COR-L47 (cell line): ENCODE measurements at places on chromosomes 13 and 19.

DNA sequence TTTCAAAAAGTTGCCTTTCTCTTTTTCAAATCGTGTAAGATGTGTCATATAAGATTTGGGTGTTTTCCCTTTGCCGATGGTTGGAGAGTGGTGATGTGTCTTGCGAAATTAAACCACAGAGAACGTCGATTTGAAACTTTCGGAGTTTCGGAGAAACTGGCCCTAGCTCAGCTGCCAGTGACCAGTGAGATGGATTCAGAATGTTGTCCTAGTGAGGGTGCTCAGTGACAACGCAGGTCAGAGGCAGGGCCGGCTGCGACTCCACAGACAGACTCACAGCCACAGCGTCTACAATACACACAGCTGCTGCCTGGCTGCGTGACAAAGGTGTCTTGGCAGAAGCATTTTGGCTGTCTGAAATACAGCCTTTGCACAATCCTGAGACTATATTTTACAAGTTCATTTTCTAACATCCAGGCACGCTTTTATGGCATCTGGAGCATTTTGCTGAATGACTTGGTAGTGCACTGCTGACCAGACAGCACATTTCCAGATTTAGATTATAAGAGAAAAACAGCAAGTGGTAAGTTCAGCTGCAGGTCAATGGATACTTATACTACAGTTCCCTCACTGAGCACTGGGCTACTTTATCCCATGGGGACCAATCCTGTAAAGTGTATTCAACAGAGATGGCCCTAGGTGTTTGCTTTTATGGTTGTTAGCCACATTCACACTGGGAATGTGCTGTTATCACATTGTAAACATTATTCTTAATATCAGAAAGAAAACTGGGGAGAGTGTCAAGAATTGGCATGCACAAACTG is 207.5 kb downstream of the KCNRG start:
- DNase-seq: no peak

DNA sequence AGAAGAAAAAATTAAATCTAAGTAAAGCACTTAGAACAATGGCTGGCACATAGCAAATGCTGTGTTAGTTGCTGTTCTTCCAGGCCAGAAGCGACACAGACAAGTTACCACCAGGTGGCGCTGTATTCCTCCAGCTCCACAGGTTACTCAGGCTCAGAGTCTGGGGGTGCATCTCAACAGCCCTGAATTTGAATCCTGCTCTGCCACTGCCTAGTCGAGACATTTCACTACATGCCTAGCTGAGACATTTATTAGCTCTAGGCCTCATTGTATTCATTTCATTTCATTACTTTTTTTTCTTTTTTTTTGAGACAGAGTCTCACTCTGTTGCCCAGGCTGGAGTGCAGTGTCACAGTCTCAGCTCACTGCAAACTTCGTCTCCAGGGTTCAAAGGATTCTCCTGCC is 16.4 kb upstream of the CYP2B6 start:
- peak; percentile 35 for DNase-seq

DNA sequence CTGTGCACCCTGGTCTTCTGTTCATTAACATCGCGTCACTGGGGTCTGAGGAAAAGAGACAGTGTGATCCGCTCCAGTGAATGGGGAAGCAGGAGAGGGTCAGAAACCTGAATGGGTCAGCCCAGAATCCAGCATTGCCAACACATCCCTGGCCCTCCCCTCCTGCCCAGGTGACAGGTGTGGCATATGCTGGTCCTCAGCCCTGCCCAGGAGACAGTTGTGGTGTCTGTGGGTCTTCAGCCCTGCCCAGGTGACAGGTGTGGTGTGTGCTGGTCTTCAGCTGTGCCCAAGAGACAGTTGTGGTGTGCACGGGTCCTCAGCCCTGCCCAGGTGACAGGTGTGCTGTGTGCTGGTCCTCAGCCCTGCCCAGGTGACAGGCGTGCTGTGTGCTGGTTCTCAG is 8.0 kb downstream of the TFDP1 start:
- no peak for DNase-seq

- no peak for DNase-seq
Observed at GRCh38 chr19:10460714-10461046, 40.3 kb downstream of the PDE4A start.

DNA sequence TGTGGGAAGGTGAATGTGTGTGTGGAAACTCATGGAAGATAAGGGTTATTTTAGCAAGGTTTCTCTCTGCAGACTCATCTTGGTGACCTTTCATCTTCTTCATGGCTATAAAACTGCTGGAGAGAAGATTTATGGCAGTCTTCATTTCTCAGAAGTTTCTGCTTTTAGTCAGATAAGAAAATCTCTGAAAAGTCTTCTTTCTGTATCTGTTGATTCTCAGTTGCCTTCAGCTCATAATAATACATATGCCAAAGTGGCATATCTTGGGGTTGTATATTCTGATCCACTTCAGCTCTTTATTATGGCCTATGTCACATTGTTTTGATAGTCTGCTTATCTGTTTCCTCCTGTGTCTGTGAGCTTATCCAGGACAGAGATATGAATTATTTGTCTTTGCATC is 143.3 kb upstream of the TMTC4 start:
- no peak for DNase-seq

GRCh38 chr13:28494504-28494777 is 487 bp downstream of the FLT1 start:
- no peak for DNase-seq

- DNase-seq: peak; percentile 59
Observed at GRCh38 chr13:46035066-46035465, 17.5 kb downstream of the ZC3H13 start.

DNA sequence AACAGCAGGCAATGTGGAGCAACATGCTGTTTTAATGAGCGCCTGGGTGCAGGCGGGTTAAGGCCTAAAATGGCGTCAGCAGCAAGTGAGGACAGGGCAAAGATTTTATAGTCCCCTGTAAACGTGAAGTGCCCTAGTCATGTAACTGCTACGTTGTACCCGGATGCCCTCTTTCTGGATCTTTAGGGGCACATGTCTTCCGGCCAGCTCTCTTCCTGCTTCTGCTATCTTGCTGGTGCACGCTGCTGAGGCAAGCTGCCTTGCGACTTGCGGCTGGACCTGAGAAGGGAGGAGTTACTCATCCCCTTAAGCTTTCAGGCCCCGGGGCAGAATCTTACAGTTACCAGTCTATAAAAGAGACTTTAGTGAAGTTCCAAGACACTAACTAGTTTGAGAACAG is 303.6 kb upstream of the DACH1 start:
- no peak for DNase-seq

GRCh38 chr13:21913010-21913409 is 242.1 kb downstream of the FGF9 start:
- no peak for DNase-seq

DNA sequence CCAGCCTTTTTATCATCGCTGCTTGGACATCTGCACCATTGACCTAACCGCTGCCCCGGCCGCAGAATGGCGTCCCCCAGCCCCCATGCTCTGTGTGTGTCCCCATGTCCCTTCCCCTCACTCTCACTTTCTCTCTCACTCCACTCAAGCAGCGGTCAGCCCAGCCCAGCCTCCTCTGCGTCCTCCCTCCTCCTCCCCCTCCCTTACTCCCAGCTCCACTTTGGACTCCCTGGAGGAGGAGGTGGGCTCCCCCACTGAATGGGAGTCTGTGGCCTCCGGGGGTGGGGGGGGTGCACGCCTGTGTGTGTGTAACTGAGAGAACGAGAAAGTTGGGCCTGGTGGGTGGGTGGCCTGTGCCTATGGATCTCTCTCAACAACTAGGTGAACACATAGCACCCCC is 2.2 kb downstream of the MAP2K7 start:
- no peak for DNase-seq

GRCh38 chr19:34193439-34193838 is 21.1 kb downstream of the LSM14A start:
- DNase-seq: no peak

GRCh38 chr13:24032252-24032651 is 128.3 kb upstream of the SPATA13 start:
- DNase-seq: no peak

DNA sequence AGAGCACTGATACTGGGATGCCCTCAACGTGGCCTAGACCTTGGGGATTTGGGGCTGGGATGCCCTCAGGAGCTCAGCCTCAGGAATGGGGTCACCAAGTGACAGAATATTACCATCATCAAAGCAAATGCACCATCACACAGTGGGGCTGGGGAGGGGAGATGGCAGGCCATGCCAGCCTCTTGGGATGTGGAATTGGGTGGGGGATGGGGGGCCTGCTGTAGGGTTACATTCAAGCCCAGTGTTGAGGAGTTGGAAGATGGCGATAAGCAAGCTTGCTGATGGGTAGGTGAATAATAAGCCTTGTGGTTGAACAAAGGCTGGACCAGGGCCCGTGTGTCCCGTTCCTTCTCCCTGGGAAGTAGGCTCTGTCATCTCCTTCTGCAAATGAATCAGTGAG is 69.1 kb upstream of the GPR12 start:
- no peak for DNase-seq

- no peak for DNase-seq
Observed at GRCh38 chr13:24127116-24127631, 33.3 kb upstream of the SPATA13 start.

DNA sequence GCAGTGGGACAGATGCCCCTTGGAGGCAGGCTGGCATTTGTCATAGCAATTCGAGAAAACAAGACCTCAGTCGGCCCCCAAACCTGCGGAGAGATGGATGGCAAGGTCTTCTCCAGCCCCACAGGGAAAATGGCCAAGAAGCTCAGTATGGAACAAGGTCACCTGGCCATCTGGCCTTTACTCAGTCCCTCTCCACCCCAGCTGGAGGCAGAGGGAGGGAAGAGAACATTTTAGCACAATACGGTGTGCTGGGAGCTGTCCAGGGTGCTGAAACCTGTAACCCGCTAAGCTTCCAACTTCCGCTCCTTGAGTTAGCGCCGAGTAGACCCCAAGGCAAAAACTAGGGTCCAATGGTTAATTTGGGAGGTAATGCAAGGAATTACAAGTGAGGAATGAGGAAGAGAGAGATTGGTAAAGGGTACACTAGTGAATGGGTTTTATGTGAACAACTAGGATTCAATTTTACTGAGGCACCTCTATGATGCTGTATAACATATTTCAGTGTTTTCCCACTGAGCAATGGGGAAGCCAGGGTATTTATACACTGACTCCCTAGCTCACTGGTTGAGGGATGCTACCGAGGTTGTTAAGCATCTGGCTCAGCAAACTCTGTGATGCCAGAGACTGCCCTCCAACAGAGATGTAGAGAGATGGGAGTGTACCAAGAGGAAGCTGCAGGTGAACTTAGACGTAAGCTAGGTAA is 64.3 kb downstream of the CACNA1A start:
- DNase-seq: no peak

GRCh38 chr13:30443957-30444404 is 21.7 kb downstream of the UBE2L5 start:
- DNase-seq: no peak

DNA sequence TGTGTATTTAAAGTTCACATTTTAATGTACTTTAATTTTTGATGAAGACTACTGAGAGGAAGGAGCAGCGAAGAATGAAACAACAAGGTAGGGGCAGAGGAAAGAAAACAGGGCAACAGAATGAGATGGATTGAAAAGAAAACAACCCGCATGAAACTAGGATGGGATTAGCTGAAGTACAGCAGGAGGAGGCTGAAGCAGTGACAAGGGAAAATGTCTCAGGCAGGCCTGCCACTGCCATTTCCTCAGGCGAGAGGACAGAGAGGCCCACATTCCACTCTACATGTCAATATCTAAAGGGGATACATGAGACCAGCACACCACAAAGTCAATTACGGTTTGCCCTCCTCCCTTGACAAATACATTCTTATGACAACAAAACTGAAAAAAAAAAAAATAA is 1703.2 kb downstream of the EFNB2 start:
- DNase-seq: no peak

DNA sequence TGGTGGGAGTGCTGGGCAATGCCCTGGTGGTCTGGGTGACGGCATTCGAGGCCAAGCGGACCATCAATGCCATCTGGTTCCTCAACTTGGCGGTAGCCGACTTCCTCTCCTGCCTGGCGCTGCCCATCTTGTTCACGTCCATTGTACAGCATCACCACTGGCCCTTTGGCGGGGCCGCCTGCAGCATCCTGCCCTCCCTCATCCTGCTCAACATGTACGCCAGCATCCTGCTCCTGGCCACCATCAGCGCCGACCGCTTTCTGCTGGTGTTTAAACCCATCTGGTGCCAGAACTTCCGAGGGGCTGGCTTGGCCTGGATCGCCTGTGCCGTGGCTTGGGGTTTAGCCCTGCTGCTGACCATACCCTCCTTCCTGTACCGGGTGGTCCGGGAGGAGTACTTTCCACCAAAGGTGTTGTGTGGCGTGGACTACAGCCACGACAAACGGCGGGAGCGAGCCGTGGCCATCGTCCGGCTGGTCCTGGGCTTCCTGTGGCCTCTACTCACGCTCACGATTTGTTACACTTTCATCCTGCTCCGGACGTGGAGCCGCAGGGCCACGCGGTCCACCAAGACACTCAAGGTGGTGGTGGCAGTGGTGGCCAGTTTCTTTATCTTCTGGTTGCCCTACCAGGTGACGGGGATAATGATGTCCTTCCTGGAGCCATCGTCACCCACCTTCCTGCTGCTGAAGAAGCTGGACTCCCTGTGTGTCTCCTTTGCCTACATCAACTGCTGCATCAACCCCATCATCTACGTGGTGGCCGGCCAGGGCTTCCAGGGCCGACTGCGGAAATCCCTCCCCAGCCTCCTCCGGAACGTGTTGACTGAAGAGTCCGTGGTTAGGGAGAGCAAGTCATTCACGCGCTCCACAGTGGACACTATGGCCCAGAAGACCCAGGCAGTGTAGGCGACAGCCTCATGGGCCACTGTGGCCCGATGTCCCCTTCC is 10.5 kb downstream of the C5AR1 start:
- DNase-seq: no peak

- DNase-seq: no peak
Observed at GRCh38 chr13:61391426-61391825, 24.2 kb downstream of the PCDH20 start.

- no peak for DNase-seq
Observed at GRCh38 chr13:22062478-22063205, 391.8 kb downstream of the FGF9 start.

- DNase-seq: peak; percentile 8
Observed at GRCh38 chr13:108345016-108345415, 75.5 kb downstream of the TNFSF13B start.

DNA sequence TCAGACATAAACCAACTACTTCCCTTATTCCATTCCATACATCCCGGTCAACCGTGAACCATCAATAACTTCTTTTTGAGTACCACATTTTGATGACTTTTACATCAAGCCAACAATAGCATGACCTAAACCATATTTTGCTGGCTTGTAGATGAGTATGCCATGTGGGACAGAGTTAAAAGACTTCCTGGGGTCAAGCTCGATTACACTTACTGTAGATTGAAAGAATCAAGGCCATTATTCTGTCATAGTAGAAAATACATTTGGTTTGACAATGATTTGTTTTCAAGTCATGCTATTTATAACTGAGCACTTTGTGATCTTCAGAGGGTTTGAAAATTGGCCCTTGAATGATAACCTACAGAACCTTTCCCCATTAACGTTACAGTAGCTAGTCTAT is 1086.9 kb upstream of the PCDH20 start:
- DNase-seq: no peak
